ENCODE measurements at places on chromosomes 4 and X.

DNA sequence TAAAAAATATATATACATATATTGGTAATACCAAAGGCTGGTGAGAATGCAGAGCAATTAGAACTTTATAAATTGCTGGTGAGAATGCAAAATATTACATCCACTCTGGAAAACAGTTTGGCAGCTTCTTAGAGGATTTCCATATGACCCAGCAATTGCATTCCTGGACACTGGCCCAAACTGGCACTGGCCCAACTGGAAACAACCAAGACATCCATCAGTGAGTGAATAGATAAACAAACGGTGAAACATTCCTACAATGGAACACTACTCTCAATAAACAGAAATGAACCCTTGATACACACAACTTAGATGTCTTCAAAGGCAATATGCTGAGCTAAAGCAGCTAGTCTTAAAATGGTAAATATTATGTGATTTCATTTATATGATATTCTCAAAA lies 524.2 kb downstream of the IQCM start:
- DNase-seq = peak; percentile 44

- no peak for DNase-seq
These were observed 2.8 kb upstream of the NELFA start for GRCh38 chr4:2011583-2011982.

DNA sequence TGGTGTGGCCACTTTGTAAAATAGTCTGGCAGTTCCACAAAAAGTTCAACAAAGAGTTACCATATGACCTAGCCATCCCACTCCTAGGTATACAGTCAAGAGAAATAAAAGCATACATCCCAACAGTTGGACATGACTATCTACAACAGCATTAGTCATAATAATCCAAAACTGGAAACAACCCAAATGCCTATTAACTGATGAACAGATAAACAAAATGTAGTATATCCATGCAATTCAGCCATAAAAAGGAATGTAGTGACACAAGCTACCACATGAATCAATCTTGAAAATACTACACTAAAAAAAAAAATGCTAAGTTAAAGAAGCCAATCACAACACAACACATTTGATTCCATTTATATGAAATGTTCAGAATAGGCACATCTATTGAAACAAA lies 16.1 kb downstream of the MED14 start:
- DNase-seq = no peak

DNA sequence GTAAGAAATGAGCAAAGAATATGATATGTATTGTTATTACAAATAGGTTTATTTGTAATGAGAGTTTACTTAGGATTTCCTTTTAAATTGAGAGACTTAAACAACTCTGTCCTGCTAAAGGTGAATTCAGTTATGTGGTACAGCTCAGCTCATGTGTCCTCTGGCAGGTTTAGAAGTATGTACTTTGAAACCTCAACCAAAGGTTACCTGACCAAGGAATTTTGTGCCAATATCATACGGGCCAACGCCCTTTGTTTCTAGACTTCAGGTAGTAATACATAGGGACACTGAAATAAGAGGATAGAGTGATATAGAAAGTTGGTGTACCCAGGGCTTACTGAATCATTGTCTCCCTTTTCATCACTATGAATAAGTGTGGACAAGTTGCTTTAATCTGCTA lies 25.7 kb downstream of the SLAIN2 start:
- no peak for DNase-seq

GRCh38 chrX:74670028-74670427 lies 55.6 kb upstream of the RLIM start:
- DNase-seq = no peak

DNA sequence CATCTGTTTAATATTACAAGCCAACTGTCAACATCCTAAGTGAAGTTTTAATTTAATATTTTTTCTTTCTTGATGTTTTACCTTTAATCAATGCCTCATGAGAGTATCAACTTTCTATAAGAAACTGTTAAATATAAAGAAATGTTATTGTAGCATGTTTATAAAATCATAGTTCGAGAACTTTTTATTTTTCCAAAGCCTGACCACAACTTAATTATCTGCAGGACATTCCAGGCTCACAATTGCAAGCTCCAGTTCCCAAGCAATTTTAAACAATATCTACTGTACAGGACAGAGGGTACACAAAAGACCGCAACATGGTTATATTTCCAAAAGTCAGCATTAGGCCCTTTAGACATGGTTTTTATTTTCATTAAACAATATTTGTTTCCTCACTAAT lies 20.1 kb downstream of the STX18 start:
- DNase-seq = no peak

DNA sequence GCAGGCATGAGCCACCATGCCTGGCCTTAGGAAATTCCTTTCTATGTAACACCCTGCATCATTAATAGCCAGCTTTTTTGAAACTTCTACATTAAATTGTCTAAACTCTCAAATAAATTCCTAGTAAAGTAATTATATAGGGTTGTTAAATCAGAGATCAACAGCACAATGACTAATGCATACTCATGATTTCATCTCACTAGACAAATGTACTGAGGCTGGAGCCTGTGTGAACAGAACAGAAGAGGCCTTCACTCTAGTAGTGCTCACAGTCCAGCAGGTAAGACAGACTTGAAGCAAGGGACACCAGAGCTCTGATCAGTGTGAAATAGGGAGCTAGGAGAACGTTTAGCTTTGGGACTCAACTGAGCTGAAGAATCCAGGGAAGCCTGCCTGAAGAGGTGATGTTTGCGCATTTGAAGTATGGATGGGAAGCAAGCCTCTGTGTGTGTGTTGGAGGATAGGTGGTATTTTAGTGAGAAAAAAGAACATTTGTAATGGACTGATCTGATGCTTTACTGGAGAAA lies 3.9 kb downstream of the ZFP42 start:
- no peak for DNase-seq

DNA sequence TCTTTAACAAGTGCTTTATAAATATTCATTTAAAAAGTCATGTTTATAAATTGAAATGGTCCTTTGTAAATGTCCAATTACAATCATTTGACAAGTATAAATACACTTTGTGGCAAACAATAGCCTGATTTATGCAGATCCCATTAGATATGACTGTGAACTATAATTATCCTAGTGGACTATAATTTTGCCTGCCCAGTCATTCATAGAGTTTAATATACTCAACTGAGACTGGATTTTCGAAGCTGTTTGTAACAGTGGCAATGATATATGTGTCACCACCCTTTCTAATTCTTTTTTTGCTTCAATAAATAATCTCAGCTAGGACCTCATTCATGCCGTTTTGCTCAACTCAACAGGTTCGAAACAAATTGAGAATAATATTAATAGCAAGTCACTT lies 732.0 kb downstream of the PCDH18 start:
- no peak for DNase-seq

DNA sequence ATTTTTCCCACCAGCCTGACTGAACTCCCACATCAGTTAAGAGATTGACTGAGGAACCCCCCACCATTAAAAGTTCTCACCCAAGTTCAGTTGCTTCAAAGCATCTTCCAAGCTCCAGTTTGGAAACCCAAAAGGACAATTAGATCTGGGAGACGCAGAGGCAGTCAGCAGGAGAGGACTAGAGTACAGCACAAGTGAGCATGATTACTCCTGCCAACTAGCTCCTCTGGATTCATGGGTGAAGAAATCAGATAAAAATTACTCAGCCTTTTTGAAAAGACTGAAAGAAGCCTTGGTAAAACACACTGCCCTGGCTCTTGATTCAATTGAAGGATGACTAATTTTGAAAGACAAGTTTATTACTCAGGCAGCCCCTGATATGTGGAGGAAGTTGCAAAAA lies 297.5 kb downstream of the ADAM29 start:
- DNase-seq = no peak

DNA sequence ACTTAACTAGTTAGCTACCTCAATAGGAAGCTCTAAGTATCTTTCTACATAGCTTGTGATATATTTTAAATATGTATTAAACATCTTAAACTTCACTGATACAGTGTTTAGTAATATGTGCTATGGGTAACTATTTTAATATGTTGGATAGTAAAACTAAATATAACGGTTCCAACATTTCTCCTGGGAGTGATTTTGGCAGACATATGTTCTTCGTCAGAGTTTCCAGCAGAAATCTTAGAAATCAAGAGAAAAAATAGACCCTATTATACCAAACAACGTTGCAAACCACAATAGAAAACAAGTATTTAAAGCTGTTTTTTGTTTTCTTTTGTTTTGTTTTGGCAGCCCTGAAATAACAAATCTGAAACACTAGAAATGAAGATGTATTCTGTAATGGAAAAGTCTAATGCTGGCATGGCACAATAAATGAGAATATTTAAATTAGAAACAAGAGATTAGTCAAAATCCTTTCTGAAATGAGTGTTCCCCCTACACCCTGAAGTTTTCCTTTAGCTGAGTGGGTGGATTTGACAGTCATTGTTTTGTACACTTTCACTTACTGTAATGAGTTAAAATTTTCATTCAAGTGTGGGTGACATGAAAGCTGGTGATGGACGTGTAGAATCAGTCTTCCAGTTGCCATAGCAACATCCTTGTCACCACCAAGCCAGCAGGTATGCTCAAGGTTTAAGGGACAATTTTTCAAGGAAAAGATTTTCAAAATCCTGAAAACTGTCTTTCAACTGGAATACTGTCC lies 233.5 kb downstream of the SCFD2 start:
- no peak for DNase-seq

GRCh38 chr4:81913427-81913879 lies 441.7 kb upstream of the RASGEF1B start:
- DNase-seq = peak; percentile 25

DNA sequence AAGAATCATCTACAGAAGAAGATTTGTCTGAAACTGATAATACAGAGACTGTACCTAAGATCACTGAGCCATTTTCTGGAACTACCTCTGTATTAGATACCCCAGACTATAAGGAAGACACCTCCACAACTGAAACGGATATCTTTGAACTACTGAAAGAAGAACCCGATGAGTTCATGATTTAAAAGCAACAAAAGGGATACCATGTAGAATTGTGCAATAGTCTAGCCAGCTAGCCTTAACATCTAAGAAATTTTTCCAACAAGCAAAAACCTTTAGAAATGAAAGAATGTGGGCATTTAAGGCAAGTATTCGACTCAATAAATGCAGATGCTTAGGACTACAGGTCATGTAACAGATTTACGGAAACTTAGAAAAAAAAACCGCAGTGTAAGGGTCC lies 1.3 kb downstream of the CABS1 start:
- no peak for DNase-seq

GRCh38 chrX:50920132-50920531 lies 9.6 kb downstream of the BMP15 start:
- DNase-seq = no peak

DNA sequence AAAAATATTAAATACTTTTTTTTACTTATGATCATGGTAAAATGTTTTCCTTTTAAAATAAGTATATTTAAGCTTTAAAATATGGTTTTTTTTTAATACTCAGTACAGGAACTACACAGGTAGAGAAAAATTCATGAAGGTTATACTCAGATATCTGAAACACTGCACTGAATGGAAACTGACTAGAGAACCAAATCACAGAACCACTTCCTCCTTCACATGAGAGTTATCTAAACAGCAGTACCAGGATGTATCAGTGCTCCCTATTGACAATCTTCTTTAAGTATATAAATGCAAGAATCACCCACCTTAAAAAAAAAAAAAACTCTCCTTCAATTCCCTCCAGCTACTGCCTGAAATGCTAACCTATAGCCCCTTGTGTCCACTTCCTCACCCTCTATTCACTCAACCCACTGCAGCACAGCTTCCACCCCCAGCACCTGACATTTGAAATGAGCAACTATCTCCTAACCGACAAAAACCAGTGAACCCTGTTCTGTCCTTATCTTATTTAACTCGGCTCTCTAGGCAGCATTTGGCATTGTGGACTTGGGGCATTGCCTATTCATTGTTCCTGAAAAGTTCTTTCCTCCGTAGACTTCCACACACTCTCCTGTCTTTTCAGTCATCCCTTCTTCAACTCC lies 9.1 kb downstream of the SLC7A3 start:
- no peak for DNase-seq

DNA sequence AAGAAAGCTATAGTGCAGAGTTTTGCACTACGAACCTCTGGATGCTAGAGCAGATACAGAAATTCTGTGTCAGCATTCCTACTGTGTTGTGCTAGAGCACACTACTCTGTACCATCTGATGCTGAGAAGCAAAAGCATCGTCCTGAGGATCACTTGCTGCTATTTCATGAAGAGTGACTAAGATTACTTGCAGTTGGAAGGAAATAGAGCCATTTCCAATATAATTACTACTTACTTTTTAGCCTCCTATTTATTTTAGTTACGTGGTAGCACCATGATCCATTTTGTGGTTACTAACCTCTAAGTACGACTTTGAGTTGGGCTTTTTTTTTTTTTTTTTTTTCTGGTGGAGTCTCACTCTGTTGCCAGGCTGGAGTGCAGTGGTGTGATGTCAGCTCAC lies 226.7 kb downstream of the PALLD start:
- DNase-seq = no peak

- peak; percentile 2 for DNase-seq
These were observed 435.7 kb upstream of the FMR1 start for GRCh38 chrX:147476008-147476407.

DNA sequence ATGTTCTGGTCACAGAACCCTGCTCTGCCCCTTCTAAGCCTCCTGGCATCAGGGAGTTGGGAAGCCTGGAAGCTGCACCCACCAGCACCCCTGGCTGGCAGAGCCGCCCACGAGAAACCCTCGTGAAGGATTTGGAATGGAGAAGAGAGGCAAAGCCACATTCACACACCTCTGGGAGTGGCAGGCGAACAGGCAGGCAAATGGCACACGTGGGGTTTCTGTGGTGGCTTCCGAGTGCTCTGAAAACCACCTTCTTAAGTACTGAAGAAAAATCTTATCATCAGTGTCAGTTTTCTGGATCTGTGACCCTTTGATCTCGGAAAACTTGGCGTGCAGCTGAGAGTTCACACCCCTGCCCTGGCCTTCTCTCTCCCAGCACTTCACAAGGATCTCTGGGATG lies 442.2 kb upstream of the FRG1 start:
- no peak for DNase-seq

GRCh38 chr4:124483048-124483906 lies 229.3 kb downstream of the ANKRD50 start:
- no peak for DNase-seq
